IMR-90 (cell line): ENCODE measurements at places on chromosomes 3 and 15. TPM values are rescaled to one million over a fixed set of nuclear protein-coding genes. Genes with fewer than 3 reads are reported as not detected.

Gene TGM5
- total RNA-seq = not detected in 2 replicates

Gene SPTBN5
- total RNA-seq = under 0.01 TPM in 2 replicates

GRCh38 chr15:34154725-34155204 lies 52.9 kb downstream of the PGBD4 start:
- no peaks in the 10 kb centered on the region for H3K4me1 ChIP-seq
- peak; percentile 49 for DNase-seq
- H3K4me3 ChIP-seq = no peak overlapping the region
- H3K27me3 ChIP-seq = no peaks in the 10 kb centered on the region
- peaks cover 30% of the 10 kb centered on the region for H3K36me3 ChIP-seq

Gene VPS13C
- 32.8 and 48.6 TPM in 2 replicates for total RNA-seq

- H3K4me1 ChIP-seq = peaks cover 25% of the 10 kb centered on the region
- no peaks in the 10 kb centered on the region for H3K36me3 ChIP-seq
- H3K27ac ChIP-seq = no peak overlapping the region
- peak; percentile 68 for DNase-seq
- no peak overlapping the region for H3K4me3 ChIP-seq
Observed at GRCh38 chr3:112781599-112781998, 65.1 kb downstream of the CD200R1L start.

DNA sequence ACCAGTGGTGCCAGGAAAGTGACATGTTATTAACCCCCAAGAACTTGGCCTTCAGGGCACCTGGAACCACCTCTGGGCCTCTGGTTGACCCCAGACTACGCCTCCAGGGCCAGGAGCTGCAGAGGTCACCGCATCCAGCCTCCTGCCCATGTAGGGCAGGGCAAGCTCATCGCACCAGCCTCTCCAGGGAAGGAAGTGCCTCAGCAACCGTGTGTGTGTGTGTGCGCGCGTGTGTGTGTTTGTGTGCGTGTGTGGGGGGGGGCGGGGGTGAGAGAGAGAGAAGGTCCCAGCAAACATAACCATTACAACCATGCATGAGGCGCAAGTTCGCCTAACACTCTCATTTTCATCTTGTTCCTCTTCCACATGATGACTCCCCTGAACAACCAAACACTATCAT lies 31.8 kb downstream of the RAB6B start:
- no peak overlapping the region for H3K4me3 ChIP-seq
- no peaks in the 10 kb centered on the region for H3K36me3 ChIP-seq
- DNase-seq = no peak

DNA sequence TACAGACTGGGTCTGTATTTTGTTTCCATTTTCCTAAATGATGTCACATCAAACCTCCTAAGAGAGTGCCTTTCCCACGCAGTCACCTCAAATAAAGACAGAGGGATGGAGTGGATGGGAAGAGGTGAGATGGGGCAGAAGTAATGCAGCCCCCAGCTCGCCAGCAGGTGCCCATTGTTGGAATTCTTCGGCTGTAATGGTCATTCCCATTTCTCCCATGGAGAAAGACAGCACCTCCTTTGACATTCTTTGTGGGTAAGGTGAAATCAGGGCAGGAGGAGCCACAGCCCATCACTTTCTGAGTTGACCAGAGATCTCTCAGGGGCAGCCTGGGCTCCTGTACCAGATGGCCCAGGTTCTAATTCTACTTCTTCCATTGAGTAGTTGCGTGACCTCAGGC lies 84.4 kb upstream of the NR2F2 start:
- H3K27ac ChIP-seq = no peak overlapping the region
- no peak for DNase-seq
- 0 out of 2 replicates have a peak, but pooled peaks cover 1% of the 10 kb centered on the region for H3K36me3 ChIP-seq
- peaks cover 5% of the 10 kb centered on the region for H3K4me1 ChIP-seq

Gene DNAJB11
- total RNA-seq = 27.4 and 62.8 TPM in 2 replicates
